ENCODE measurements at places on chromosomes 2 and 18.

- DNase-seq, result no peak
Measured at GRCh38 chr2:65198737-65199136, 28.9 kb upstream of the ACTR2 start.

DNA sequence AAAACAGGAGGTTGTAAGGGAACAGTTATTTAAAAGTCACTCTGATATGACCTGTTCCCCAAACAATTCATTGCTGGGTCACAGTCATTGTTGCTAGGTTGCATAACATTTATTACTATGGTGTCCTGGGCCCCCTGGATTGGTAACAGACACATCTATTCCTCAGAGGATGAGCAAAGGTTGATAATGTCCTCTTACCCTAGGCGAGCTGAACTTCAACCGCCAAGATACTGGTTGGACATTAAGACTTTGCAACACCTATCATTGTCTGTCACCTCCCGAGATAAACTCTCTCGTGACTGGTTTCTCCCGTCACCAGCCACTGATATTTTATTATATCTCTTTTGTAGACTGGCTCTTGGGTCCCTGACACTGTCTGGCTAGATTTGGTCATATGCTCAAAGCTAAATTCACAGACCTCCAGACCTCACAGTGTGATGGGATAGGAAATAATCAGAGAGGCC is 361.3 kb downstream of the ZNF521 start:
- DNase-seq, result no peak

DNA sequence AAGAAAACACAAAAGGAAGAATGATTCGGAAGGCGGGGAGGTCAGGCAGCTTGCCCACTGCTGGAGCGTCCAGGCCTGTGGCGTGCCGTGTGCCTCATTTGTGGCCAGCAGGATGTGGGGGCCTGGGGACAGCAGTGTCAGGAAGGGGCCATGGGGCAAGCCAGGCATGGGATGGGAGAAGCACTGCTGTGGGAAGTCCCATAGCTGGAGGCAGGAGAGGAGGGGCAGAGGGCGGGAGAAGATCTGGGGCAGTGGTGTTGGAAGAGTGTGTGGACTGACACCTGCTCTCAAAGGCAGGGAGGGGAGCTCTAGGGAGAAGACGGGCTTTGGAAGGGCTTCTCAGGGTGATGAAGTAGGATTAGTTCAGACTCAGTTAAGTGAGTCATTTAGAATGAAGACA is 133.7 kb downstream of the ACOXL start:
- no peak for DNase-seq

DNA sequence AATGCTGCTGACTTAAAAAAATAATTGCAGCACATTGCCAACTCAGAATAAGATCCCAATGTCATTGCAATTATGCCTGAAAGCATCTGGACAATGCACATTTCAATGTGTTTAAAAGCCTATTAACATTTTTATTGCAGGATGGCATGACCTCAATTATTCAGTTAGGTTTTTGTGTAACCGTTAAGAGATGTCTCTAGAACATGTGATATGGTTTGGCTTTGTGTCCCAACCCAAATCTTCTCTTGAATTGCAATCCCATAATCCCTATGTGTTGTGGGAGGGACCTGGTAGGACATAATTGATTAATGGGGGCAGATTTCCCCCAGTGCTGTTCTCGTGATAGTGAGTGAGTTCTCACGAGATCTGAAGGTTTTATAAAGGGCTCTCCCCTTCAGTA is 43.2 kb upstream of the ZC3H15 start:
- no peak for DNase-seq

- no peak for DNase-seq
Measured at GRCh38 chr18:78085241-78086185, 835.9 kb downstream of the GALR1 start.

GRCh38 chr2:43269706-43270105 is 43.3 kb upstream of the ZFP36L2 start:
- DNase-seq, result no peak

GRCh38 chr2:212549941-212550340 is 11.3 kb upstream of the ERBB4 start:
- no peak for DNase-seq

GRCh38 chr2:216871333-216871934 is 11.6 kb upstream of the TNP1 start:
- no peak for DNase-seq

DNA sequence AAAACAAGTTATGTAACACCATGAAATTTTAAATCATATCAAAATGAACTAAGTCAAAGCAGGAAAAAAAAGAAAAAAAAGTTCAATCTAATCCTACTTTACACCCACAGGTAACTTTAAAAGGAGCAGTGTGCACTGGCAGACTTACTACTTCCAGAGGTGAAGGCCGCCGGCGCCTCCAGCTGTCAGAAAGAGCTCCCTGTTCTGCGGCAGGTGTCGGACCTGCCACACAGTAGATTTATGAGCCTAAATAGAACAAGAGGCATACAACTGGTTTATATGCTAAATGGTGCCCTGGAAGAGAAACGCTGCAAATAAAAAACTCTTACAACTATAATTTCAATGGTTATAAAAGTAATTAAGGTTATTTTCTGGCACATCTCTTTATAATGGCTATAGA is 23.1 kb upstream of the PNO1 start:
- DNase-seq, result no peak

DNA sequence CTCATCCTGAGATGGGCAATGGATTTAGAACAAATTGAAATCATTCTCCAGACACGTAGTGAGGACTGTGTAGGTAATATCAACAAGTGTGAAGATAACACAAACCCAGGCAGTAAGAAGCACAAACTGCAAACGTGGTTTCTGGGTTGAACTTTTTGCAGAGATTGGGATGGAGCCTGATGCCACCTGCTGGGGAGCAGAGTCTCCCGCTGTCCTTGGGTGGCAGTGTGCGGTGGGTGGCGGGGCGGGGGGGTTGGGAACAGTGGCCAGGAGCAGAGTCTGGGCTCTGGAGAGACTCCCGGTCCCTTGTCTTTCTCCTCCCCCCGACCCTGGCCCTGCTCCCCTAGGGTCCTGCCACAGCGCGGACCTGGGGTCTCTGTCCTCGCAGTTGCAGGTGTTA is 19.5 kb downstream of the TRAF3IP1 start:
- DNase-seq, result no peak

DNA sequence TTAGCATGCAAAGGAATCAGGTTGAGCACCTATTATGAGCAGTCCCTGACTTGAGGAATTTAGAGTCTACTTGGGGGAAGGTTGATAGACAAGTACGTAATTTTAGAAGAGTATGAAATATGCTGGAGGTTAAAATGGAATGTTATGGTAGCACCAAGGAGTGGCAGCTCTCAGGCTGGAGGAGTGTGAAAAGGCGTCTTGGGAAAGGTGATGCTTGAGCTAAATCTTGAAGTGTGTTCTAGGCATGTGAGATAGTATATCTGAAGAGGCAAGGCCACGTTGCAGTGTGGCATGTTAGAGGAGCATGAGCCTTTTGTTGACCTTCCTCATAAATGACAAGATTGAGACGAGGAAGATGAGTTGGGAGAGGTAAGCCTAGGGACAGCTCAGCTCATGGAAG is 39.3 kb downstream of the ADAM23 start:
- no peak for DNase-seq

DNA sequence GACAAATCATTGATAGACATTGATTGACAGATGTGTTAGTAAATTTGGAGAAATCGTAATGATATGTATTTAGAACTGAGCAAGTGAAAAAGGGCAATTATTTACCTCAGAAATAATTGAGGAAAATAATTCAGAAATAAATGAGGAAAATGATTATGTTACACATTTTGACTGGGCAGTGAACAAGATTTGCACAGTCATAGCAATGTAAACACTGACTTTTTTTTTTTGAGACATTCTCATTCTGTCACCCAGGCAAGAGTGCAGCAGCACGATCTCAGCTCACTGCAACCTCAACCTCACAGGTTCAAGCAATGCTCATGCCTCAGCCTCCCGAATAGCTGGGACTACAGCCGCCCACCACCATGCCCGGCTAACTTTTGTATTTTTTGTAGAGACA is 211.7 kb downstream of the SP3 start:
- no peak for DNase-seq

GRCh38 chr2:54999182-54999581 is 51.1 kb downstream of the RTN4 start:
- DNase-seq, result no peak

- DNase-seq, result no peak
Measured at GRCh38 chr2:41910126-41910525, 137.7 kb upstream of the PKDCC start.

DNA sequence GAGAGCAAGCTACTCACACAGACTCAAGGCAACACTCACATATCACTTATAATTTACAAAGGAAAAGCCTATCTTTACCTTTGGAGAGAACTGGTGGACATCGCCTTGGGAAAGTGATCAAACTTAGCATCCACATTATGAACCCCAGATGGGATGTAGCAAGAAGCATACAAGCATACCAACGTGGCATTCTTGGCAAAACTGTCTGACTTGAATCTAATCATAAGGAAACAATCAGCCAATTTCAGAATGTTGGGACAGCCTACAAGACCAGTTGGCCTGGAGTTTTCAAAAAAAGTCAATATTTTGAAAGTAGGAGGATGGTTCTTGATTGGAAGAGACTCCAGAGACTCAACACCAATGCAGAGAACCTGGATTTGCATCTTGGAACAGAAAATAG is 79.1 kb upstream of the PMAIP1 start:
- no peak for DNase-seq

- DNase-seq, result no peak
Measured at GRCh38 chr2:63364866-63365265, 223.4 kb downstream of the WDPCP start.

- no peak for DNase-seq
Measured at GRCh38 chr2:28643911-28644334, 107.7 kb upstream of the PPP1CB start.

DNA sequence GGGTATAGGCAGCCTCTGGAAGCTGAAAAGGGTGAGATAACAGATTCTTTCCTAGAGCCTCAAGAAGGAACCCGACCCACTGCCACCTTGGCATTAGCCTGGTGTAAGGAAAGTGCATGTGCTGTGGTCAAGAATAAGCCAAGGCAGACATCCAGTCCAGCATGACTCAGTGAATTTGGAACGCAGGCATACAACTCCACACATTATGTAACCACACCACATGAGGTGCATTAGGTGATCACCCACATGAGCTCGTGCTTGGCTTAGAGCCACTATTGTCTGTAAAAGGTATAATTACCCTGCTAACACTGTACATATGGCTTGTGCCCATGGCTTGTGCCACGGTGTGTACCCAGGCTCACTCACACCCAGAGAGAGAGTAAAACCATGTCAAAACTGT is 583.7 kb upstream of the HNMT start:
- no peak for DNase-seq

DNA sequence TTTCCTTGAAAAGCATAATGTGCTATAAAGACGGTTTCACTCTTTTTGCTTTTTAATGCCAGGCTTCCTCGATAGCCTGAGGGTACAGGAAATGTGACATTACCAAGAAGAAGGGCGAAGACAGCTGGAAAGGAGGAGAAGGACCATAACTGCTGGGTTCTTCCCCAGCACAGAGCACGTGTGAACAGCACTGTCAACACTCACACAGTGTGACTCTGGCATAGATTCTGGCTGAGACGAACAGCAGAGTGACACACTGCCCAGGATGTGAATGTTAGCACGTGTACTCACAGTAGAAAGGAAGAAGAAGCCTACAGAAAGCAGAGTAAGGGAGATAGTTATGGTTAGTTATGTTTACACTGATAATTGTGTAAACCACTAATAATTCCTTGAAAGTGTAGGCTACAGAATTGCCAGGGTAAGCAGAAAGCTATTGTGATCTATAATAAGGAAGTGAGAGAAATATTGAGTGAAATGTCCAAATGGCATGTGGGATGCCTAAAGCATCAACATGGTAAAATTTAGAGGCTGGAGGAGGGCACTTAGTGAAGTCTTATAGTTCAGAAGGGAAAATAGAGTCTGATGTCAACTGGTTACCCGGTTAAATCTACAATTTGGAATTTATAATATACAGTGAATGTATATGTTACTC is 198.2 kb downstream of the DLGAP1 start:
- DNase-seq, result no peak

DNA sequence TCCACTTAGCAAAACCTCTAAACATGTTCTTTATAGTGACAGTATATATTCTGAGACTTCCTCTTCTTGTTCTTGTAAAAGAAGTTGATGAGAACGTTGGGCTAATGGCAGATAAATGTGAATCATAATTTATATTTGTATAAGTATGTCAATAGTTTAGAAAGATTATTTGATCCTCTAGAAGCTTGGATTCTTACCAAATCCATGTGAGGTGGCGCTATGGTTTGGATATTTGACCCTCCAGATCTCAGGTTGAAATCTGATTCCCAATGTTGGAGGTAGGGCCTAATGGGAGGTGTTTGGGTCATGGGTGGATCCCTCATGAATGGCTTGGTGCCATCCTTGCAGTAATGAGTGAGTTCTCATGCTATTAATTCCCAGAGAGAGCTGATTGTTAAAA is 29.8 kb upstream of the SCN1A start:
- no peak for DNase-seq

DNA sequence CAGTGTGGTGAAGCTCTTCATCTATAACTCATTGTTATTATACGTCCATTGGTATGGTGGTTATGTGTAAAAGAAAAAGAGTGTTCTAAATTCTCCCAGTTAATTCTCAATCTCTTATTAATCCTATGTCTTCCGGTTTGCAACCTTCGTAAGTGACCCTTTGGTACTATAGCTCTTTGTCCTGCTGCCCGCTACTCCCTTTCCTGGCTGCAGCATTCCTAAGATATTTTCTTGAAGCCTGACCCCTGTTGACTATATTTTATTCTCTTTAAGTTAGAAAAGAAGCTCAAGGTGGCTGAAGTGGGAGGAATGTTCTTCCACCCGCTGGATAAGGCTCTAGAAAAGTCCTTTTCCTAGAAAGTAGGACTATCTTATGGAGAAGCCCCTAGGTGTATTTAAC is 684.8 kb downstream of the SOCS6 start:
- no peak for DNase-seq

GRCh38 chr2:136131484-136131960 is 13.6 kb upstream of the CXCR4 start:
- no peak for DNase-seq

- no peak for DNase-seq
Measured at GRCh38 chr18:74906184-74906583, 302.8 kb downstream of the PTGR3 start.

DNA sequence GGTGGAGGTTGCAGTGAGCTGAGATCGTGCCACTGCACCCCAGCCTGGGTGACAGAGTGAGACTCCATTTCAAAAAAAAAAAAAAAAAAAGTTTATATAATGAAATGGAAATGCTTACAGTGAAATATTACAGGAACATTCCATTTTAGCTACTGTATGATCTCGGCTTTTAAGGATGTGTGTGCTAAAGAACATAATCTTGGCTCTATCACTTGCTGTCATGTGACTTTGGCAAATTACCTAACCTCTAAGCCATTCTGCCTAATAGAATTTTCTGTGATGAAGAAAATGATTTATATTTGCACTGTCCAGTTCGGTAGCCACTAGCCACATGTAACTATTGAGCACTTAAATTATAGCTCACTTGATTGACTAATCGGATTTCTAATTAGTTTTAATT is 36.3 kb downstream of the SMAD4 start:
- no peak for DNase-seq

- no peak for DNase-seq
Measured at GRCh38 chr2:192208848-192209247, 14.1 kb upstream of the TMEFF2 start.

DNA sequence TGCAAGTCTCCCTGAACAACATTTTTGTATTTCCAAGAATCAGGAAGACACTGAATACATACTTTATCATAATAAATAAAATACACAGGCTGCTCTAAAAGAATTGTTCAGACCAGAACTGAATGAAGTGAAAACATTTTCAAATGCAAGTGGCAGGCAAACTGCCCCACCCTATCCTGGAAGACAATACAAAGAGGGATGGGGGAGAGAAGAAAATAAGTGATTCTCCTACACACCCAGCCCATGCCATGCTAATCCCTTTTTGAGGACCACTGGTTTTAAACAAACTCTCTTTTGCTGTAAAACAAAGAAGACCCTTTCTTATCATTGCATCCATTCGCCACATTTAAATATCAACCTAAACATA is 95.6 kb downstream of the PID1 start:
- DNase-seq, result no peak
